Esophagus squamous epithelium (tissue), 5 donors: ENCODE measurements at places on chromosomes 1 and 21. TPM values are rescaled to one million over a fixed set of nuclear protein-coding genes. Genes with fewer than 3 reads are reported as not detected.

Gene MRPS14
- 18.1 TPM for total RNA-seq

Gene LDLRAD1
- not detected for total RNA-seq

Gene KRTAP27-1
- total RNA-seq: not detected

Gene ALPL
- 6.4 TPM for total RNA-seq

Gene OR2T33
- total RNA-seq: not detected

Gene S100A7
- total RNA-seq: 246 TPM

Gene MEX3A
- 0.15 TPM for total RNA-seq

Gene PTGER3
- total RNA-seq: 0.42 TPM

Gene GPA33
- total RNA-seq: not detected

Gene RNF187
- total RNA-seq: 48.2 TPM
